ENCODE measurements at places on chromosomes 7 and 10. TPM values are rescaled to one million over a fixed set of nuclear protein-coding genes. Genes with fewer than 3 reads are reported as not detected.

Gene SCD
- total RNA-seq, result 95.6 TPM

Gene OR2A1
- total RNA-seq, result under 0.01 TPM

Gene AOAH
- not detected for total RNA-seq

Gene SLC16A12
- total RNA-seq, result 0.53 TPM

Gene LLCFC1
- total RNA-seq, result not detected

Gene NUTM2B
- total RNA-seq, result 0.31 TPM

Gene PPP1R3A
- not detected for total RNA-seq

Gene CALHM1
- total RNA-seq, result not detected

Gene LRMDA
- 4.6 TPM for total RNA-seq

Gene GDF2
- not detected for total RNA-seq

Gene SORCS3
- total RNA-seq, result not detected

Gene GRID2IP
- total RNA-seq, result not detected

Gene VPS26A
- 35.2 TPM for total RNA-seq

Gene MACC1
- 0.06 TPM for total RNA-seq

Gene CCL24
- total RNA-seq, result not detected

Gene SEMA3A
- total RNA-seq, result 42.3 TPM

Gene ATG9B
- total RNA-seq, result not detected

Gene SUMF2
- 238 TPM for total RNA-seq

Gene GLI3
- total RNA-seq, result 3.7 TPM

Gene PNLIP
- not detected for total RNA-seq

Gene IDE
- total RNA-seq, result 28.2 TPM

Gene SLC26A3
- not detected for total RNA-seq

Gene MOGAT3
- not detected for total RNA-seq

Gene TNS3
- 43.8 TPM for total RNA-seq

Gene TLX1
- not detected for total RNA-seq

Gene TRIL
- total RNA-seq, result 0.12 TPM

Gene C10orf62
- total RNA-seq, result 0.13 TPM

Gene VGF
- not detected for total RNA-seq

Gene GPER1
- total RNA-seq, result 3.2 TPM

Gene BTBD16
- total RNA-seq, result 0.40 TPM

Gene SP4
- total RNA-seq, result 6.6 TPM

Gene OR2A12
- total RNA-seq, result not detected

Gene EPHA1
- total RNA-seq, result not detected

Gene SLC13A1
- total RNA-seq, result not detected

Gene PLEKHS1
- not detected for total RNA-seq

Gene HABP2
- not detected for total RNA-seq

Gene PPP1R9A
- total RNA-seq, result 0.81 TPM

Gene HOXA6
- not detected for total RNA-seq

Gene GHRHR
- not detected for total RNA-seq

Gene ENTPD1
- 0.99 TPM for total RNA-seq

Gene TUBAL3
- not detected for total RNA-seq

Gene SEC23IP
- 43.8 TPM for total RNA-seq

Gene SDHAF3
- total RNA-seq, result 9.0 TPM

Gene C7orf57
- not detected for total RNA-seq

Gene ADAM12
- total RNA-seq, result 13.7 TPM

Gene SSC4D
- 0.56 TPM for total RNA-seq

Gene SPDYE2B
- not detected for total RNA-seq

Gene FAM25G
- not detected for total RNA-seq

Gene C10orf105
- total RNA-seq, result under 0.01 TPM

Gene RUFY2
- 24.6 TPM for total RNA-seq

Gene PPP1R17
- total RNA-seq, result not detected

Gene GIMAP8
- 2.1 TPM for total RNA-seq

Gene CYP3A7
- not detected for total RNA-seq

Gene MYOF
- total RNA-seq, result 316 TPM

All from aortic smooth muscle cell (primary cell).